ENCODE measurements at places on chromosomes 6 and 20. TPM values are rescaled to one million over a fixed set of nuclear protein-coding genes. Genes with fewer than 3 reads are reported as not detected.

DNA sequence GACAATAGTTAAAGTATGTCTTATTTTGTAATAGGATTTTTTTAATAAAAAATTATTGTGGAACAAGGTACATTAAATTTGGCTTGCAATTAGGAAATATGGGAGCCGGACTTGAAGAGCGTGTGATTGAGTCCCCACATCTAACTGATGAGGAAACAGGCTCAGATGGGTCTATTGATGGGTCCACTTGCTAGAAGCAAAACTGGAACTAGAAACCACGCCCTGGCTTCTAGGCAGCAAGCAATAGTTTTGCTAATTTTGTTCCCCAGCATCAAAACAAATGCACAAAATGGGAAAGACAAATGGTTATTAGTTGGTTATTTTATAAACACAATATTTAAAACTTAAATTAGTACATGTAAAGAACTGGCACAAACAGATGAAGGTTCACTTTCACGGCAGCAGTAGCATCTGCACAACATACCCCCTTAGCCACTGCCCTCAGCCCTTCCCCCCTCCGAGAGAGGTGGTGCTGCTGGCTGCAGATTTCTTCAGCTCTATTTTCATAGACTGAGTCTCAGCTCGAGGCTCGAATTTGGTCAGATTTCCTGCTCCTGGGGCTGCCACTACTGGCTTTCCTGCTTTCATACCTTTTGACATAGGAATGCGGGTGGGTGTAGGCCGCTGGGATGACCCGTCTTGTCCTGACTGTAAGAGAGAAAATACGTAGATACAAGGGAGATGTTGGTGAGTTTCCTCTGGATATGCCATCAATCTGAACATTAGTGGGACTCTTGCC lies 23.8 kb upstream of the TMEM30A start:
- no peak for DNase-seq

GRCh38 chr6:43742931-43743632 lies 26.9 kb upstream of the VEGFA start:
- peak; percentile 19 for DNase-seq

DNA sequence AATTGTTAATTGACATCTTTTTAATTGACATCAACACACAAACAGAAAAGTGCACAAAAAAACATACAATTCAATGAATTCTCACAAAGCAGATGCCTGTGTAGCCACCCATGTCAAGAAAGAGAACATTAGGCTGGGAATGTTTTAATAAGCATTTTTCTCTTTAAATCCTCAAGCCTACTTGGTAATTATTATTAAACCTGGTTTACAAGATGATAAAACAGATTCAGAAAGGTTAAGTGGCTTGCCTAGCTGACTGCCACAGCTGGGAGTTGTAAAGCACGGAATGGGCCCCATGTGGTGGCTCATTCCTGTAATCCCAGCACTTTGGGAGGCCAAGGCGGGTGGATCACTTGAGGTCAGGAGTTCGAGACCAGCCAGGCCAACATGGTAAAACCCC lies 90.0 kb upstream of the AKAP12 start:
- DNase-seq, result no peak

DNA sequence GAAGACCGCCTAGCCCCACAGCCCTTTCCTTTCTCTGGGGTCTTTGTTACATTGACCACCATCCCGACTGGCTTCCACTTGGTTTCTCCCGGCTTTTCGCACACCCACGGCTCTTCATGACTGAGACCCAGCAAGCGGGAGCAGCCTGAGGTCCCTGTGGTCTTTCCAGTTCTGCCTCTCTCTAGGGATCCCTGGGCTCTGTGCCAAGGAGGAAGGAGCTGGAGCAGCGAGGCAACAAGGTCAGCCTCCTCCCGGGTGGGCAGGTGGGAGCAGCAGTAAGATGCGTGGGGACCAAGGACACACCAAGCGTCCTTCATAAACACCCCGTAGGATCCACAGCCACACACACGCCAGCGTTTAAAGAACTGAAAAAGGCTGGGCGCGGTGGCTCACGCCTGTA lies 29.6 kb upstream of the MRGBP start:
- DNase-seq, result no peak

DNA sequence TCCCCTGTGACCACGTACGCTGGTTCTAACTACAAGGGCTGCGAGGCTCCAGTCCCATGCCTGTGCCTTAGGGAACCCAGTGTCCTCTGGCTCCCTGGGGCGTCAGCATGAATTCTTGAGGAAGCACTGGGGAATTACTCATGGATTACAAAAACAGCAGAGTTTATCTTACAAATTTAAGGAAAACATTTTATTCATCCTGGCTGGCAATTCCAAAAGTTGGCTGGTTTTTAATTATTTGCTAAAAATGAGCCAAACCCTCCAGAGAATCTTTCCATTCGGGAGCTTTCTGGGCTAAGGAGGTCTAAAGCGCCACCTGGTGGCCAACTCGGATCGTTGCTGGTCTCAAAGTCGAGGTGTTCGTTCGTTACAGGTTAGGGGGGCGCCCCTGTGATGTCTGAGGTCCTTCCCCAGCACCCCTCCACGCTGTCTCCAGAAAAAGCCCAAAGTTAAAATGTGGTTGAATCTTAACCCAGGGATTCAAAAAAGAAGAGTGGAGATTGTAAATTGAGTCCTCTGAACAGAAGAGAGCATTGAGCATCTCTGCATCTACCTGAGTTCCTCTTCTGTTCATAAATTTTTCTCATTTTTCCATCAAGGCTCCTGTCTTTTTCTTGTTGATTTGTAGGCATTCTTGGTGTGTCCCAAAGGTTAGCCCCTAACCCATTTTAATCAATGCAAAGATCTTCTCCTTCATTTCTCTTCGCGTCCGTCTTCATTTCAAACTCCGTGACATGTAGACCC lies 99.4 kb downstream of the BFSP1 start:
- no peak for DNase-seq

- no peak for DNase-seq
Observed at GRCh38 chr6:155578251-155578650, 122.6 kb upstream of the NOX3 start.

GRCh38 chr6:46059608-46060007 lies 43.9 kb upstream of the CLIC5 start:
- DNase-seq, result no peak

NKX2-4 gene
- total RNA-seq, result not detected

DNA sequence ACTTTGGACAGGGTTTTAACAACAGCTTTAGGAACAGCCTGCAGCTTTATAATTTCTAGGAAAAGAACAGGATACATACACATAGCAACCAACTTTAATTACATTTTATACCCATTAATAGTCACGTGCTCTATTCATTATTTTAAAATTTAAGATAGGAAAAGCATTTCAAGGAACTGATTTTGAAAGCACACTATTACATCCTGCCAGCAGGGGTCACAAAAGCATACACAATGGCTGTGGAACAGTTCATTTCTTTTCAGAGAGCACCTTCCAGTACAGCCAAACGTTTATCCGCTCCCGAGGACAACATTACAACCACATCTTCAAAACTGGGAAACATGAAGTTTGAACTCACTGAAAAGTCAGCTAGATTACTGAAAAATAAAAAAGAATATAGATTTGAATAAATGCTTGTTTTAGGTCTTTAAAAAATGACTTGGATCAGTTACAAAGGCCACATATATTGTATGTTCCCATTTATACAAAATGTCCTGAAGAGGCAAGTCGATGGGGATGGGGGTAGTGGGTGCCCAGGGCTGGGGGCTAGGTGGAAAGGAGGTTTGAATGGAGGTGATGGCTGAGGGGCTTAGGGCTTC lies 104.6 kb upstream of the EXOC2 start:
- DNase-seq, result peak; percentile 58

KIF25 gene
- total RNA-seq, result 0.63 TPM

FNDC1 gene
- total RNA-seq, result 5.4 TPM

C6orf141 gene
- 7.0 TPM for total RNA-seq

- peak; percentile 91 for DNase-seq
Observed at GRCh38 chr6:90219209-90219985, 77.2 kb downstream of the BACH2 start.

JPH2 gene
- 7.4 TPM for total RNA-seq

USP49 gene
- total RNA-seq, result 3.8 TPM

DNA sequence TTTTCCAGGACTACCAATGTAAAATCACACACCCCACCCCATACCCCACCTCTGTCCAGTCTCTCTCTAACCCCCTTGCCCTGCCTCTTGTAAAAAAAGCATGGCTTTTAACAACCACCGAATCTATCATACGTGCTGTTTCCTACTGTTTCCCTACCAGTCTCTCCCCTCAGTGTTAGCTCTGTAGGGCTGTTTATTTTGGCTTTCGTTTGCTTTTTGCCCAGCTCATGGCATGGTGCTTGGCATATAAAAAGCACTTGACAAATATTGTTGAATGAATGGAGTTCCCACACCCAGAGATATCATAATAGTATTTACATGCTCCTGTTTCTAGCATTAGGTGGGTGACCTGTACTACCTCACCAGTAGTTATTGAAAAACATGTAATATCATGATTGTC lies 148.2 kb downstream of the OPRM1 start:
- DNase-seq, result no peak

DNA sequence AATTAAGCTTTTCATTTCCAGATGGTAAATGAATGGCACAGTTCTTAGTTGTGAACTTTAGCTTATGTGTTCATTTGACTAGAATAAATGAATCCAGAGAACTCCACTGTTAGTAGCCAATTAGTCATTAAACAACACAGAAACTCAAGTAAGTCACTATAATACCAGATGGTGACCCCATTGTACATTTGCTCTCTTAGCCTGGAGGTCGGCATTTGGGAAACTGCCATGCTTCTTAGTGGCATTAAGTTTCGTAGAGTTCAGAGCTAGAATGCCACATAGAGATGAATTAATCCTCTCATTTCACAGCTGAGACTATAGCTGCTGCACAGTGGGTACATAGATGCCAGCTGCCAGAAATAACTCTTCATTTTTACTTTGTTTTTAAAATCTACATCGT lies 10.8 kb upstream of the DTNBP1 start:
- DNase-seq, result no peak

- DNase-seq, result no peak
Observed at GRCh38 chr20:58096880-58097423, 131.5 kb downstream of the ANKRD60 start.

- DNase-seq, result no peak
Observed at GRCh38 chr6:144343701-144344428, 58.7 kb downstream of the UTRN start.

DNA sequence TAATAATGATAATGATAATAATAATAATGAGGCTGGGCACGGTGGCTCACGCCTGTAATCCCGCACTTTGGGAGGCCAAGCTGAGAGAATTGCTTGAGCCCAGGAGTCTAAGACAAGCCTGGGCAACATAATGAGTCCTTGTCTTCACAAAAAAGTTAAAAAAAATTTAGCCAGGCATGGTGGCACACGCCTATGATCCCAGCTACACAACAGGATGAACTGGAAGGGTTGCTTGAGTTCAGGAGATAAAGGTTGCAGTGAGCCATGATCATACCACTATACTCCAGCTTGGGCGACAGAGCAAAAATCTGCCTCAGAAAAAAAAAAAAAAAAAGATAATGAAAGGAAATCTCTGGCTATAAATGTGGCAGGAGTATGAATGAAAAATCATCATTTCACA lies 213.4 kb downstream of the HIVEP2 start:
- no peak for DNase-seq

DNA sequence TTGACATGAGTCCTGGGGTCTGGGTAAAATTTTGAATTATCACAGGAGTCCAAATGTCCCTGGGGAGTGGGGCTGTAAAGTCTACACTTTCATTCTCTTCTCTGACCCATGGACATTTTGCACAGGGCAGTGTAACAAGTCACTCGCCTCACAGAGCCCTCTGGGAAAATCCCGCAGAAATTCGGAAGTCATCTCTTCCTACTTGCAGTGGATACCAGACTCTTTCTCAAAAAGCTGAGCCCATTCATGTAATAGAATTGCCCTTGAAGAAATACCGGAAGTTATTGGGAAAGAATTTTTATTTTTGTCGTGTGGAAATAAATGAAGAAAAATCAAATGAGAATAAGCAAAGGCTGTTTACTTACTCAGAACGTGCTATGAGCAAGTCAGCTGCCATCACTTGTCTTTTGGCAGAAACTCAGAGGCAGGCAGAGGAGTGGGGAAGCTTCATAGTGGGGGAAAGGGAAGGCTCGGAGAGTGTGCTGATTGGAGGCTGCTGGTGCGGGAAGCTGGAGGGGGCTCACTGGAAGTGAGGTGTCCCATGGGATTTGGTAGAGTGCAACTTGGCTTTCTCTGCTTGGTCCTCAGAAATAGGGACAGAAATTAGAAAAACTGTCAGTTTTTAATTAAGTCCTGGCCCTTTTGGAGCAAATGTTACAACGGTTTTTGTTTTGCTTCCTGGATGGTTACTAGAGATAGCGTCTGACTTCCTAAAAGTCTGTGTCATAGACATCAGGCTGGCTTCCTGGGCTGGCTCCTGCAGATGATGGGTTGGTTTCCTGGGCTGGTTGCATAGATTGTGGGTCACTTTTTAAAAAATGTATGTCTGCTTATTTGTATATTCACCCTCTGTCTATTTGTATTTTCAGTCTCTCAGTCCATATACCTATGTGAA lies 79.8 kb upstream of the EEF1E1 start:
- no peak for DNase-seq

Data from left lung (tissue), 14 donors.